K562 (cell line): ENCODE measurements at places on chromosomes 1 and 21. TPM values are rescaled to one million over a fixed set of nuclear protein-coding genes. Genes with fewer than 3 reads are reported as not detected.

GRCh38 chr1:169236880-169237279 lies 130.4 kb downstream of the ATP1B1 start:
- DNase-seq: no peak

GRCh38 chr1:227792216-227793078 lies 23.0 kb upstream of the PRSS38 start:
- DNase-seq: peak; percentile 27

DNA sequence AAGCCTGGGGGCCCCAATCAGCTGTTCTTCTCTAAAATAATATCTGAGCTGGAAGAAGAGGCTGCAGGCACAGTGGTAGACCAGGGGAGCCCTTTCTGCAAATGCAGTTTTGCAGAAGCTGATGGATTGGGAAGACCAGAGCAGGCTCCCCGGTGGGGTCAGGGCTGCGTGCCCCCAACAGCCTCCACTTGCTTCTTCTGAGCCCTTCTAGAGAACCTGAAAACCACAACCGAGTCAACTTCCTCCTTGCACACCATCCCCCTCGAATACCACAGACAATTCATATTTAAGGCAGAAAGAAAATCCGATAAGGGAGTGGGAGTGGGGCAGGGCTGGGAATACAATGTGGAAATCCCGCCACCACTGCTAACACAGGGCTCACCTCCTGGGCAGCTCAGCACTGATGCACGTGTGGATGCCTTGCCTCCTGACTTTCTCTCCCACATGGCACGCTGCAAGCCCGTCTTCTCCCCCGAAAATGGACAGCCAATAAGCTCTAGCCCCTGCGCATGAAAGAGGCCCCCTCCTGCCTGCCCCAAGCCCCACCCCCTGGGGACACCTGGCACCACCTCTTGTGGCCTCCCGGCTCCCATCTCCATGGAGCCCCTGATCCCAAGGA lies 25.4 kb upstream of the ALDH4A1 start:
- DNase-seq: no peak

DNA sequence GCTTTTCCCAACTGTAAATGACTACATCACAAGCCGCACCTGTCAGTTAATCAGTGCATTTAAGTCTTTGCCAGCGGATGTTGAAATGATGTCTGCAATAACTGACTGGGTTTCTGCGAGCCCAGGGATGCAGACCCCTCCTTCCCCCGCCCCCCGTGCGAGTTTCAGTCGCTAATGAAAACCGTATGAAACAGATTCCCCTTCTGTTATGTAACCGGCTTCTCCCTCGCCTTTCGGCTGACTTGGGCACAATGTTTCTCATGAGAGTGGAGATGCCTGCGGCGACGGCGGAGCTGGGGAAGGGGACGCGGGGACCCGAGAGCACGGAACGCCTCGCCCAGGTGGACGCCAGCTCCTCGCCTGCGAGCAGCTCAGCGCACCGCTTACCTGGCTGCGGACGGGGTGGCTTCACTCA lies 753 bp downstream of the KCNJ6 start:
- no peak for DNase-seq

- peak; percentile 52 for DNase-seq
Observed at GRCh38 chr21:43703035-43703880, 15.7 kb upstream of the PDXK start.

DNA sequence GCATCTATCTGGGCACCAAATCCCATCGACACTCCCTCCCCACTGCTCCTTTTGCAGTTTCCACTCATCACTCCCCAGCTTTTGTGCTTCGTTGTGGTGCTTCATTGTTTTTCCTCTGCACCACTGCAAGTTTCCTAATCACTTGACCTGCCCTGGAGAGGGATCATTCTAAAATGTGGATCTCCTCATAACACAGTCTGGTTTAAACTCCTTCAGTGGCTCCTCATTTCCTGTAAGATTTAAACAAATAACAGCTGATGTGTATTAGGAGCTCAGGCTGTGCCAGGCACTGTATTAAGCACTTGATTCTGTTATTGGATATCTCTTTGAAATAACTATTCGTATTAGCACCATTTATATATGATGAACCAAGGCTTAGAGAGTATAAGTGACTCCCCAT lies 51.3 kb downstream of the MAP10 start:
- no peak for DNase-seq

DNA sequence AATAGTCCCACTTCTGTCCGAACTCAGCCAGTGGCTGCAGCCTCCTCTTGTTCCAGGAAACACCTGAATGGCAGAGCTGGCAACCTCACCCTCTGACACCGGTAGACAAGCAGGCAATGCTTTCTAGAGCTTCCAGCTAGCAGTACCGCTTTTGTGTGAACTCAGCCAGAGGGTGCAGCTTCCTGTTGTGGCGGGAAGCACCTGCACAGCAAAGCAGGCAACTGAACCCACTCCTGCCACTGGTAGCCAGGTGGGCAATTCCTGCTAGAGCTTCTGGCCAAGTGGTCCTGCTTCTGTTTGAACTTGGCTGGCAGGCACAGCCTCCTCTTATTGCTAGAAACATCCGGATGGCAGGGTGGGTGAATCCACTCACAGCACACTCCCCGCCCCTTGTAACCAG lies 40.1 kb upstream of the TMPRSS15 start:
- no peak for DNase-seq

DNA sequence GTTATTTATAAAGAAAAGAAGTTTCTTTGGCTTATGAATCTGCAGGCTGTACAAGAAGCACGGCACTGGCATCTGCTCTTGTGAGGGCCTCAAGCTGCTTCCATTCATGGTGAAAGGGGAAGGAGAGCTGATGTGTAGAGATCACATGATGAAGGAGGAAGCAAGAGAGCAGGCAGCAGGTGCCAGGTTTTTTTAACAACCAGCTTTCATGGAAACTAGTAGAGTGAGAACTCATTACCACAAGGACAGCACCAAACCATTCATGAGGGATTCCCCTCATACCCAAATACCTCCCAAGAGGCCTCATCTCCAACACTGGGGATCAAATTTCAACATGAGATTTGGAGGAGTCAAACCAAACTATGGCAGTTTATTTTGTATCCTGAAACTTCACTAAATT lies 85.8 kb upstream of the CAMK1G start:
- DNase-seq: no peak

DNA sequence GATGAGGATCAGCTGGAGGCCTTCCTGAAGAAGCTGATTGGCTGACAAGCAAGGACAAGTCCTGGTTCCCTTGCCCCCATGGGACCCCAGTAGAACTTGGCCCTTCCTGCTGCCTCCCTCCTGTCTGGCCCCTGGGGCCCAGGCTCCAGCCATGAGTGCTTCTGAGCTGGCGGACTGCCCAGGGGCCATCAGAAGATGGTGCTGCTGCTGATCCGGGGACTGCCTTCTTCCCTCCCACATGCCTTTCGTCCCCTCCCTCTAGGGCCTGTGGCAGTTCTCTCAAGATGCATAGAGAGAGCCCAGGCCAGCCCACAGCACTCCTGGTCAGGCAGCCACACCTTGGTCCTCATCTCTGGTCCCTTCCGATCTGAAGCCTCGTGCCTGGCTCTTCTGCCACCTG lies 57.9 kb upstream of the PRKACB start:
- no peak for DNase-seq

- peak; percentile 75 for DNase-seq
Observed at GRCh38 chr1:207811920-207812720, 60.3 kb downstream of the CD46 start.

GRCh38 chr1:56032096-56032676 lies 547.2 kb downstream of the PLPP3 start:
- no peak for DNase-seq

DNA sequence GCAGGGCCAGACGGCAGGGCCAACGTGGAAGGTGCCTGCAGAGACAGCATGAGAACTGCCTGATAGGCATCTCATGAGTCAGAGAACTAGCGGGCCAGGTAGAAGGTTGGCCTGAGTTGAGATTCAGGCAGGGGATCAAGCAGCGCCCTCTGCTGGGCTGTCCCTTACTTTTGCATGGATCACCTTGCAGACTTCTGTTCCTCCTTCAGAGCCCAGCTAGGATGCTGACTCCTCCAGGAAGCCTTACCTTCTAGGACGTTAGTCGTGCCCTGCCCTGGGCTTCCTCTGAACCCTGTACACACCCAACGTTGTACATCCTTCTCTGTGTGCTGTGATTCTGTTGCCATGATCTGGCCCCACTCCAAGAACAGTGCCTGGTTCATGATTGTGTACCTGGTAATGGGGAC lies 231.3 kb upstream of the VAMP3 start:
- peak; percentile 74 for DNase-seq

DNA sequence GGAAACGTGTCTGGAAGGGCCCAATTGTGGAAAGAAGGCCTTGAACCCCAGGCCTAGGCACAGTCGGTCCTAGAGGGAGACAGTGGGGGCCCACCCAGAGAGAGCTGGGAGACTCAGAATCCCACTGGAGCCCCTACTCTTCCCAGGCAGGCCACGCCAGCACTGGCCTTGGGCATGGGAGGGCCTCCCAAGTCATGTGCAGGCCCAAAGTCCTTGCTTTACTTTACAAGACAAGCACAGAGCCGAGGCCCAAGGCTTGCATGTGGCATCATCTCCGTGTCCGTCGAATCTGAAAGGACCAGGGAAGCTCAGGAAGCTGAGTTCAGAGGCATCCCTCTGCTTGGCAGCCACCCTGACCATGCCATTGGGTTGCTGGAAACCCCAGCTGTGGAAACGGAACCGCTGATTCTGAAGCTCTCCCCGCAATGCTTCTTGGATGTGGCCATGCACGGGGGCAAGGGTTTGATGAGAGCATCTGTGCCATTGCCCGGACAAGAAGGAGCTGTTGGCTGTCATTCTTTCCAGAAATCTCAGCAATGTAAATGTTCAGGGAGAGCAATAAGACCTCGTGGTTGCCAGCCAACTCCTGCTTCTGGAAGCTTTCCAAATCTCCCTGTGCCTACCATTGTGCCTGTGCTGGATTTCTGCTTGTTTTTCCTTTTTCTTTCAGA lies 32.8 kb downstream of the ABCG1 start:
- DNase-seq: no peak

DNA sequence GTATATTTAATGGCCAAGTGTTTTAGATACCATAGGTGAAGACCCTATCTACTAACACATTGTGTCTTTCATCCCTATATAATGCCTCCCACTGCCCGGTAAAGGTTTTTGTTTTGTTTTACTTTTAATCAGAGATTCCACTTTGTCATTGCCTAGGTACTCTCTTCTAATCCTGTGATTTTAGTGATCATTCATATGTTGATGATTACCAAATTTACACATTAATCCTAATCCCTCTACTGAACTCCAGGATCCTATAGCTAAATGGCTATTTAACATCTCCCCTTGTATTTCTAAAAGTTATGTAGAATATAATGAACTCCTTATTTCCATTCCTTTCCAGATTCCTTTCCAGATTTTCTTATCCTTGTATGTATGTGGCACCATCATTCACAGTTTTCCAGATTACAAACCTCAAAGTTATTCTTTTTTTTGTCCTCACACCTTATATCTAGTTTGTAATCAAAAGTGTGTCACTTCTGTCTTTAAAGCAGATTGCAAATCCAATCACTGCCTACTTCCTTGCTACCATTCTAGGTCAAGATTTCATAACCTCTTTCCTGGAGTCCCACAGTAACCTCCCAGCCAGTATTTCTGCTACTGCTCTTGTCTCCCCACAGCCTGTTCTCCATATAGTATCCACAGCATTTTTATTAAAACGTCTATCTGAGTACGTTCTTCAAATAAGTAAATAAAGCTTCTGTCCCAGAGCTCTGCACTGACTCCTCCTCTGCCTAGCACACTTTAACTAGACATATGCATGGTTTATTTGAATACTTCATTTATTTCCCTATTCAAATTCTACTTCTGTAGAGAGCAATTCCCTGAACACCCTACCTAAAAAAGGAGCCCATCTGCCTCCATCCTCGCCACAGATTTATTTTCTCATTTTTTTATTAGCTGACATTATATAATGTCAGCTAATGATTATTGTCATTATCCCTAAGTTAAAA lies 157.8 kb downstream of the KCNT2 start:
- DNase-seq: no peak

GRCh38 chr1:12185036-12185917 lies 18.5 kb downstream of the TNFRSF1B start:
- no peak for DNase-seq

DNA sequence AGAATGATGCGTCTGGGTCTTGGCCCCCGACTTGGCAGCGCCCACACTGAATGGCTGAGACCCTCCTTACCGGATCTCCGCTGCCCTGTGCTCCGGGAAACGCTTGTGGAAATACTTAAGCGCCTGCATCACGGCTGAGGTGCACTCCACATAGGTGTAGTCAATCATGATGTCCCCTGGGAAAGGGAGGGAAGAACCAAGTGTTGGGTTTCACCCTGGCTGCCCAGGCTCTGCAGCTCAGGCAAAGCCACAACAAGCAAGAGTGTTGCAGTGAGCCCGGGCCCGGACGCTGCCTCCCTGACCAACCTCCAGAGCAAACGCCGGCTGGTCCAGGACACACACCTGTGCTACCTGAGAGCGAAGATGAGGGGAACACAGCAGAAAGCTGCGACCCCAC lies 21.5 kb upstream of the SPATC1L start:
- DNase-seq: no peak

Gene CYP2J2
- not detected in 2 replicates for total RNA-seq

Gene LCE3E
- total RNA-seq: not detected in 2 replicates

Gene KRTAP12-2
- total RNA-seq: not detected in 2 replicates

Gene S1PR1
- total RNA-seq: 0.73 and 1.1 TPM in 2 replicates

Gene CACHD1
- 0.04 and 0.07 TPM in 2 replicates for total RNA-seq

Gene GIPC2
- 0.04 TPM in 2 replicates for total RNA-seq

Gene PPM1J
- 5.1 and 7.1 TPM in 2 replicates for total RNA-seq

Gene FCRLB
- total RNA-seq: 2.4 and 3.1 TPM in 2 replicates

Gene AQP10
- 3.7 and 4.9 TPM in 2 replicates for total RNA-seq
